ENCODE measurements at places on chromosomes 1 and 21.

DNA sequence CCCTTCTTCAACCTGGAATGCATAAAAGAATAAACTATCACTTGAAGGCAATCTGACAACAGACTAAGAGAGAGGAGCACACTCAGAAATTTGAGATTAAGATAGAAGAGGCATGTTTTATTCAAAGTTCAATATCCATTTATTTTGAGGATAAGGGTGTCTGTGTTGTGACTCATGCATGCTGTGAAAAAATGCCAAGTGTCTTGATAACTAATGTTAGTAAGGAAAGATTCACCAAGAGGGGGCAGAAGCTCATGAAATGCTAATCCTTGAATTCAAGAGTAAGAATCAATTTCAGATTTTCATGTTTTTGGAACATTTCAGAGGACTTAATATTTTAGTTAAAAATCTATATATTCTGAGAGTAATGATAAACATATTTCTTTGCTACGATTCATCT lies 94.0 kb downstream of the IFI44 start:
- no peak for DNase-seq

- DNase-seq = no peak
These were observed 7.9 kb upstream of the SMYD2 start for GRCh38 chr1:214272964-214273533.

GRCh38 chr1:67618285-67619018 lies 66.5 kb upstream of the GADD45A start:
- DNase-seq = no peak

- DNase-seq = no peak
These were observed 6.7 kb downstream of the SLFNL1 start for GRCh38 chr1:41014871-41015270.

GRCh38 chr1:196464480-196464941 lies 143.7 kb downstream of the KCNT2 start:
- DNase-seq = no peak

DNA sequence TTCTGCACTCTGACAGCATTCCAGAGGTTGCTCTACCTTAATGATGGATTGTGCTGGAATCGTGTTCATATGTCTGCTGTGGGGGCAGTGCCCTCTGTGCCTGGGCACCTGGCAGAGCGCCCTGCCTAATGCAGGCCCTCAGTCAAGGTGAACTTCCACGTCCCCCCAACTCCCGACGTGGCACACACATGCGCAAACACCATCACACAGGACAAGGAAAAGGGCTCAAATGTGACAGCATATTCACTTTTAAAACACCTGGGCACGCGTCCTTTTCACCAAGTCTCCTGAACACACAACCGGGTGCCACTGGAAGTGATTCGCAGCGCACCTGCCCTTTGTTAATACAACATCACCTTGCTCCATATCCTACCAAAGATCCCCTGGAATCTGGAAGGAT lies 11.7 kb downstream of the TPRG1L start:
- DNase-seq = no peak

DNA sequence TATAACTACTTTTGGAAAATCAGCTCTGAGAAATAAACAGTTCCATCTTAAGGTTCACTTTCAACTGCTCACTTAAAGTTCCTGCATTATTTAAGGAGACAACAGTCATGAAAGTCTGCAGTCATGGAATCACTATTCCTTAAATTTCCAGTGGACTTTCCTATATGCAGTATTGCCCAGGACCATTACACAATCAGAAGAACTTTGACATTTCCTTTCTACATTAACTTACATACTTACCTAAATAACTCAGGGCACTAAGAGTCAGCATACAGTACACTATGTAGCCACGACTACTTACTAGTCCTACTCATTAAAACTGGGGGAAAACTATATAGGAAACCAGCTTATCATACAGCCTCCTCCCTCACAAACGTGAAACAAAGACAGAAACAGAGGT lies 220.1 kb downstream of the SLC45A1 start:
- DNase-seq = no peak

GRCh38 chr1:46622344-46622743 lies 5.7 kb upstream of the MOB3C start:
- no peak for DNase-seq

GRCh38 chr1:1232208-1232795 lies at the start of gene B3GALT6:
Gene B3GALT6, plus strand, starts transcription at chr1:1232237. Its CDS starts 42 bp downstream, at chr1:1232279.
- DNase-seq = no peak

DNA sequence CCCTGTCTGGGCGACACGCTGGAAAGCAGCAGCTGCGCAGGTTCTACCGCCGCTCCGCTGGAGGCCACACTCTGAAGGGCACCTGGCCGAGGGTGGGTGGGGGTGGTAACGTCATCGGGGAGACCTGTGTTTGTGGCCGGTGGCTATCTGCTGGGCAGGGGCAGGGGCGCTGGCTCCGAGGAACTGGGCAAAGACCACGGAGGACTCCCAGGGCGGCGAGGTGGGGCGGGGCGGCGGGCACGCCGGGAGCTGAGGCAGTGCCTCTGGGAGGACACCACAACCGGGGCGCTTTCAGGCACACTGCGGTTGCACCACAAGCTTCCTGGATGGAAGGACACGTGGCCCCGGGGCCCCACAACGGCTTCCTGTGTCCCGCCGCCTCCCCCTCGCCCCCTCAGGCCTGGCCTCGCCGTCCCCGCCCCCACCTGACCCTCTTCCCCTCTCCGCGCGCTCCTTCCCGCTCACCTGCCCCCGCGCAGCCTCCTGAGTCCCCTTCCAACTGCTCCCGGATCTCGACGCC lies 3.3 kb upstream of the DENND2D start:
- DNase-seq = no peak

DNA sequence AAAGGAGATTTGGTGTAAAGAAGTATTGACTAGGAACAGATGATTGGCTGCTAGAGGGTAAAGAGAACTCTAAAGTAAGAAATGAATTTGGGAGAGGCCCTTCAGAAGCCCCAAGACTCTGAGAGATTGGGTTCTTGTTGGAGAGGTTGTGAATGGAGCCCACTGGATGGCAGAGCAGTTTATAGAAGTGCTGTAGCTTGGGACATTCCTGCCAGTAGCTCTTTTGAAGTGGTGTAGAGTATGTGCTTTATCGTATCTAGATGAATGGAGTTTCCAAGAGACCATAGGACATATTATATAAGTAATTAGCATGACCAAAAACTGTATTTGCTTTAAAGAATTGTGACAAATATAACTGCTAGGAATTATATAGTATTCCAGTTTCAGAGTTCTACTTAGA lies 21.3 kb downstream of the USP25 start:
- no peak for DNase-seq

DNA sequence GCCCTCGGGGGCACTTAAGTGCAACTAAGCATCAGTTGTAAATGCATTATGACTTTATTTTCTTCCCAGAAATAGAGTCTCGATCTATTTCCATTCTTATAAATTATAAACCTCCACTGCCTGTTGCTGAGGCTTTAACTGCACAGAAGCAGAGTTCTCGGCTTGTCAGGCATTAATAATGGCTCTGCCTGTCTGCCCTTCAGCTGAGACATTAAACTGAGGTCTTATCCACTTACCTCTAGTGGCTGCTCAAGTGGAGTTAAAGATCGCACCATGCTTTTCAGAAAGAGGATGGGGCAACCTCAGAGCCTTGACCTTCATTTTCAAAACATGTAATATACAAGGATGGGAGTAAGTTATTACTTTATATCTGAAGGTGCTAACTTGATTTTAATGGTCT lies 597.6 kb upstream of the PRMT6 start:
- no peak for DNase-seq

Measured in 8988T (cell line).